ENCODE measurements at places on chromosomes 12 and 14.

DNA sequence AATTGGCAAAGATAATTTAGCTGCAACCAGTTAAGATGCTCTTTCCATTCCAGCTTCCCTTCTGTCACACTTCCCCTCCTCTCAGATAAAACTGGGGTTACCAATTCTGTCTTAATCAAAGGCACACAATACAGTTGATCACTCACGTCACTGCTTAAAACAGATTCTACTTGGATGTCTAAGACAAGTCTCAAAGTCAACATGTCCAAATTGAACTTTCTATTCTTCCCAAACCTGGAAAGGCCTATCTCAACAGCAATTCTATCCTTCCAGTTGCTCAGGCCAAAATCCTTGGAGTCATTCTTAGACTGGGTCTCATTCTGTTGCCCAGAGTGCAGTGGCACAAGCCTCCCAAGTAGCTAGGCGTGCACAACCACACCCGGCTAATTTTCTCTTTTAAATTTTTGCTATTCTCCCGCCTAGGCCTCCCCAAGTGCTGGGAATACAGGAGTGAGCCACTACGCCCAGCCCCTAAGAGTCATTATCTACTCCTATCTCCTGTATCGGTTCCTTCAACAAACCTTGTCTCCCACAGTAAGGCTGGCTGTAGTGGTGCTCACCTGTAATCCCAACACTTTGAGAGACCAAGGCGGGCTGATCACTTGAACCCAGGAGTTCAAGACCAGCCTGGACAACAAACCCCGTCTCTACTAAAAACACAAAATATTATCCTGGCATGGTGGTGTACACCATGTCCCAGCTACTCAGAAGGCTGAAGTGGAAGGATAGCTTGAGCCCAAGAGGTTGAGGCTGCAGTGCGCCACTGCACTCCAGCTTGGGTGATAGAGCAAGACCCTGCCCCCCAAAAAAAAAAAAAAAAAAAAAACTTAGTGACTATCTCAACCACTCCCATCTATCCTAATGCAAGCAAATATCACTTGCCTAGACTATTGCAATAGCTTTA, 4.7 kb downstream of the RPS29 start:
- no peak for DNase-seq

DNA sequence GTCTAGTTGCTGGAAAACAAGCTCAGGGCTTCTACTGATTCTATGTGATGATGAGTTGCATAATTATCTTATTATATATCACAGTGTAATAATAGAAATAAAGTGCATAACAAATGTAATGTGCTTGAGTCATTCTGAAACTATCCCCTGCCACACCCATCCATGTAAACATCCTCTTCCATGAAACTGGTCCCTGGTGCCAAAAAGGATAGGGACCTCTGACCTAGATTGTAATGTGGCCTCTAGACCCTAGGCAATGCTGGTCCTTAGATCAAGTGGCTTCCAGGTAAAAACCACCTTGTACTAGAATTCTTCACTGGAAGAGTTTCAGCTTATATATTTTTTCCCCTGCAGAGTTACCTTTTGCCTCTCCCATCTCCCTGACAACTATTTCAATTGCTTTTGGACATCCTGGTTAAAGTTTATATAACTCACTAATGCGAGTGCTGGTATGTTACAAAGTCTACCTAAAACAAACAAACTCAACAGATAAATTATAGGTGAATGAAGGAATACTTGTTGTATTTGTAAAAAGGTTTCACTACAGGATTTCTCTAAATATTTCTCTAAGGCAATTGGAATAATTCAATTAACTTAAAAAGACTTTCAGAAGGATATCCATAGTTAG, 462.5 kb downstream of the NAV3 start:
- DNase-seq, result no peak

DNA sequence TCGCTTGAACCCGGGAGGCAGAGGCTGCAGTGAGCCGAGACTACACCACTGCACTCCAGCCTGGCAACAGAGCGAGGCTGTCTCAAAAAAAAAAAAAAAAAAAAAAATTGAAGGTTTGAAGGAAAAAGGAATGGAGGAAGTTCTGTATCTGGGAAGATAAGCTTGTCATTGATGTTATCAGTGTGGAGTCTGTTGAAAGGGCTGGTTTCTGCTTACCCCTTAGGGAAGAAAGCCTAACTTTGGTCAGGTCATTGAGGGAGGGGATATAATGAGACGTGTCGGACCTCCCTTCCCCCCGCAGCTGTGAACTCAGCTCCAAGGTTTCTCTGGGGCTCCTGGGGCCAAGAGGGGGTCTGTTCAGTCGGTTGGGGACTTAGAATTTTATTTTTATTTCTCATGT, 16.4 kb downstream of the DAO start:
- no peak for DNase-seq

DNA sequence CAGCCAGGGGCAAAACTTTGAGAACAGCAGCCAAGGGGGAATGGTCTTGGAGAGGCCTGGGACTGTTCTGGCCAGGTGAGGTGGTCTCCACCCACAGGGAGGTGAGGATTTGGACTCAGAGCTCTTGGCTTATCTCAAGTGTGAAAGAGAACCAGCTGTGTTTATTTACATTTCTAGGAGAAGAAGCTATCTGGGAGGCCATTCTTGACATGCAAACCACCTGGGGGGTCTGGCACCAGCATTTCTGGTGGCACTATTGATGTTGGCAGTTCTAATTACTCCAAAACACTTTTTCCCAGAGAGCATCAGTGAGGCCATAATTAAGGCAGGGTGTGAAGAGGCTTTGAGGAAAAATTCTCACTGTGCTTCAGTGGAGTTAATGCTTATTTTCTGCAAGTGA, 95.1 kb downstream of the CAND1 start:
- no peak for DNase-seq

- DNase-seq, result no peak
Observed at GRCh38 chr12:1603269-1603993, 9.1 kb upstream of the FBXL14 start.

GRCh38 chr14:76955575-76956315, 72.8 kb downstream of the IRF2BPL start:
- no peak for DNase-seq

DNA sequence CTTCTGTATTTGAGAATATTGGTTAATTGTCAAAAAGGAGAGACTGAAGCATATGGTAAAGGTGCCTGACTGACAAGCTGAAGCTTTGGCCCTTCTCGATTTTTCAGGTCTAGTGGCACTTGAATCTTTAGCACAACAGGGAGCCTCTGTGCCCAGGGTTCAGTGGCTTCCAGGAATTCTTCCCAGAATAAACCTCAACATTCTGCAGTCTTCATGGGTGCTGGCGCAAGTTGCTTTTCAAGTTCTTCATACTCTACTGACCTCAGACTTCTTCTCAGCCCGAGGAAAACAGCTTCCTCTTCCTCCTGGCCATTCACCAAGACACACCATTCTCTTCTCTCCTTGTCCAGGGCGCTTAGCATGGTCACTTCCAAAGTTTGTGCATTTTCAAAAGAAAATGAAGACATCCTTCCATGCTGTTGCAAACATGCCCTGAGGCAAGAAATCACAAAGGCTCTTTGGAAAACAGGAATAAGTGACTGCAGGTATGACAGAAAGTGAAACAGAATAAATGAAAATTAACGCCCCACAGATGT, 89.9 kb downstream of the MGST1 start:
- no peak for DNase-seq

GRCh38 chr14:50237427-50237826, 6.0 kb upstream of the SOS2 start:
- no peak for DNase-seq

GRCh38 chr14:72014486-72014885, 82.3 kb downstream of the RGS6 start:
- no peak for DNase-seq

DNA sequence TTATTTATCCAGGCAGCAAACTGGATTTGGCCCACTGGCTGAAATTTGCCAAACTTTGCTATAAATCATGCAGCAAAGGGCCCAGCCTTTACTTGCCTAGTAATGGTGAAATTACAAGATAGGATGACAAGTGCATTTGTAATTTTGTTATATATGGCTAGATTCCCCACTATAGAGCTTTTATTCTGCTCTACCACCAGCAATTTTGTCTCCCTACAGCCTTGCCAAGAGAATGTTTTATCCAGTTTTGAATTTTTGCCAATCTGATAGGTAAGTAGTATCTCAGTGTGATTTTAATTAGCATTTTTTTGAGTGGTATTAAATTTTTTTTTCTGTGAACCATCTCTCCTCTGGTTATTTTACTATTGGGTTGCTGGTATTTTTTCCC, 161.6 kb downstream of the SLC41A2 start:
- no peak for DNase-seq

GRCh38 chr12:86551146-86551571, 295.0 kb upstream of the MGAT4C start:
- no peak for DNase-seq

- no peak for DNase-seq
Observed at GRCh38 chr14:58825606-58826005, 187.8 kb downstream of the DACT1 start.

DNA sequence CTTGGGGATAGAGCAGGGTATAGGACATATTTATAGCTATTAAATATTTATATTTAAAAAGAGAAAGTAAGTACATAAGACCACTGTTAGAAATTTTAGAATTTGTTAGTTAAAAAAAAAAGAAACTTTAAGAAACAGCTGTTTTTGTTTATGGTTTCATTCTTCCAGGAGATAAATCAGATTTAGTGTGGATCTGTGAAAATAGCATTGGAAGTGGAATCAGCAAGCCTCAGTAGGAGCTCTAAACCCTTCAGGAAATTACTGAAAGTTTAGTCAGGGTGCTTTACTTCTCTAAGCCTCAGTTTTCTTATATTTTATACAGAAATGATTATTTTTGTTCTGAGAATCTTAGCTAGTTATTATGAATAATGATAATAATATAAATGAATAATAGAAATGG, 316.0 kb upstream of the NOVA1 start:
- no peak for DNase-seq

- no peak for DNase-seq
Observed at GRCh38 chr14:37145395-37145794, 27.0 kb downstream of the SLC25A21 start.
